ENCODE measurements at places on chromosomes 13 and 19.

DNA sequence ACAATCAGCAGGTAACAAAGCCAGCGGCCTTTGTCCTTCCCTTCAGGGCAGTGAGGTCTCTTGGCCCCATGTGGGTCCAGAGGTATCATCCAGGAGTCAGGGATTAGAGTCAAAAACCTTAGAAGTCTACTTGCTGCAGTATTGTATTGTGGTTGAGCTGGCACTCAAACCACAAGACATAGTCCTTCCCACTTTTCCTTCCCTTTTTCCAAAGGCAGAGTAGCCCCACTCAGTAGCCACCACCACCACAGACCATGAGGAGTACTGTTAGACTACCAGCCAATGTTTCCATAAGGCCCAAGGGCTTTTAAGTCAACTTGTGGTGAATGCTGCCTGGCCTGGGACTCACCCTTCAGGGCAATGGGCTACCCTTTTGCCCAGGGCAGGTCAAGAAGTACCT is 27.1 kb upstream of the CCNA1 start:
- no peak for DNase-seq

DNA sequence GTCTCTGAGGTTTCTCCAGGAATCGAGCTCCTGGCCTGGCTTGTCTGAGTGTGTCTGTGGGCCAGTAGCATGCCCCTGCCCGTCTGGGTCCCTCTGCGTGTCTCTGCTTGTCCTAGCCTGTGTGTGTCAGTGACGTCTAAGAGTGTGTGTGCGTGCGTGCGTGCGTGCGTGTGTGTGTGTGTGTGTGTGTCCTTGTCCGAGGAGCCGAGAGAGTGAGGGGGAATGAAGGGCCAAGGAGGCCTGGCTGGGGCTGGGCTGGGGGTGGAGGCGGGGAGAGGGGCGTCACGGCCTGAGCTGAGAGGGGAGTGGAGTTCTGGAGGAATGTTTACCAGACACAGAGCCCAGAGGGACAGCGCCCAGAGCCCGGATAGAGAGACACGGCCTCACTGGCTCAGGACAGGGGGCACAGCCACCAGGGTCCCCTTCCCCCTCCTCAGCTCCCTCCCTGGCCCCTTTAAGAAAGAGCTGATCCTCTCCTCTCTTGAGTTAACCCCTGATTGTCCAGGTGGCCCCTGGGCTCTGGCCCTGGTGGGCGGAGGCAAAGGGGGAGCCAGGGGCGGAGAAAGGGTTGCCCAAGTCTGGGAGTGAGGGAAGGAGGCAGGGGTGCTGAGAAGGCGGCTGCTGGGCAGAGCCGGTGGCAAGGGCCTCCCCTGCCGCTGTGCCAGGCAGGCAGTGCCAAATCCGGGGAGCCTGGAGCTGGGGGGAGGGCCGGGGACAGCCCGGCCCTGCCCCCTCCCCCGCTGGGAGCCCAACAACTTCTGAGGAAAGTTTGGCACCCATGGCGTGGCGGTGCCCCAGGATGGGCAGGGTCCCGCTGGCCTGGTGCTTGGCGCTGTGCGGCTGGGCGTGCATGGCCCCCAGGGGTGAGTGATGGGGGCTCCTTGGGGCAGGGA is at the start of gene AXL:
Gene AXL (plus strand): TSS at position 609 of the 893 bp plus-strand sequence. CDS start 170 bp downstream, at position 779.
- DNase-seq = no peak

DNA sequence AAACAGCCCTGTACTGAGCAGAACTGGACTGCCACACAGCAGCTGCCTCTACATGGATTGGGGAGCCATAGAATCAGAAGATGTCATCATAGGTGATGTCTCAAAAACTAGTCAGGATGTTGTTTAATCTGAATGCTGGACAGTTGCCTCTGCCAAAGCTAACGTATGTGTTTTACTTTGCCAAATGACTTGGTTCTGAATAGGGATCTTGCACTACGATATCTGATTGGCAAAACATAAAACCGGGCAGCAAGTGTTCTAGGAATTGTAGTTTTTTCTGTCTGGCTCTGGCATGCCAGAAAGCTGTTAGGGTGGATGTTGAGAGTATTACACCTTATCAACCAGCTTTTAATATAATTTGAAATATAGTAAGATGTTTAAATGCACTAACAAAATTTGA is 645.9 kb downstream of the GPC5 start:
- no peak for DNase-seq

DNA sequence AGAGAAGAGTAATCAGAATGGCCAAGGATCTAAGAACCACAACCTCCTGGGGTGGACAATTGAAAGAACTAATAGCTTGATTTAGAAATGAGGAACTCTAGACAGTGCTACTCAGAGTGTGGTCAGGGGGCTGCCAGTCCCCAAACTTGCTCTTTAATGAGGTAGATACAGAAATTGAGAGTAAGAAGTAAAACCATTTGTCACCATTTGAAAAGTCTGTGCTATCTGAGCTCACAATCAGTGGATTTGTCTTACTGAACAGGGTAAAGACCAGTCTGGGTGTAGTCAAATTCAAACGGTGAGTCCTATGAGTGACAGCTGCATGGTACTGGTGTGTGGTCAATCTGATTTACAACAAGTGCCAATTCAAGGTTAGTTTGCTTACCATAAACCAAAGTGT is 118.9 kb downstream of the KL start:
- no peak for DNase-seq

GRCh38 chr13:29543230-29544215 is 52.0 kb downstream of the SLC7A1 start:
- DNase-seq = no peak

GRCh38 chr13:33348366-33348765 is 62.8 kb upstream of the STARD13 start:
- DNase-seq = no peak

DNA sequence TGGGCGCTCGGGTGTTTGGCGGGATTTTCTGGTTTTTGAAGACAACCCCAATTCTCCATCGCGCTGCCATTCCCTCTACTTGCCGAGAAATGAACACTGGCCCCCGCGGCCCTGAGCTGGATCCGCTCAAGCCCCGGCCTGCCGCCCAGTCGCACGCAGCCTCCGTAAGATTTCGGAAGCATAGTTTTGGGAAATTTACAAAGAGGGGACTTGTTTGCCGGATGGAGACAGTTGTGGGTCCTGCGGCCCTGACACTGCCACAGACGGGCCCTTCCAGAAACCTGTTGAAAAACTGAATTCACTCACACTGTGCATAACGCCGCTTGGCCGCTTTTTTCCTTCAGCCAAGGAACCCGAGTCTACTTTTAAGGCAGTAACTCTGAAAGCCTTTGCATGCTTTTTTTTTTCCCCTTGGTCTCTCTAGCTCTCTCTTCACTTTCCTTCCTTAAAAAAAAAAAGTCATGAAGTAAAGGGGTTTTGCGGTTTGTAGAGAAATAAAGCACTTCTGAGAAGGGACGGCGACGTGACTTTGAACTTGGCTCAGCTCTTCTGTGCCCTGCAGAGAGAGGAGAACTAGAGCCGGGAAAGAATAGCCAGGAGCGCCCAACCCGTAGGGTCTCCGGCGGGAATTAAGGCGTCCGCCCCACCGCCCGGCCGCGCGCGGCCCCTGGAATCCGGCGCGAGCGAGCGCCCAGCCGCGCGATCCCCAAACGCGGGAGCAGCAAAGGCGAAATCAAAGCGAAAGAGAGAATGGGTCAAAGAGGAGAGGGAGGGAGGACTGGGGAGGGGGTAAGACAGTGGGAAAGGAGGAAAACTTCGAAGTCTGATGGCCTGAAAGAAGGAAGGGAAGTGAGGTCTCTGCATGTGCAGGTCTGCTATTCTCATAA is 3.4 kb upstream of the ZIC2 start:
- no peak for DNase-seq

- DNase-seq = no peak
Measured at GRCh38 chr13:77979721-77980385, 61.2 kb upstream of the EDNRB start.

- DNase-seq = no peak
Measured at GRCh38 chr13:99655351-99656091, 154.2 kb downstream of the TM9SF2 start.

DNA sequence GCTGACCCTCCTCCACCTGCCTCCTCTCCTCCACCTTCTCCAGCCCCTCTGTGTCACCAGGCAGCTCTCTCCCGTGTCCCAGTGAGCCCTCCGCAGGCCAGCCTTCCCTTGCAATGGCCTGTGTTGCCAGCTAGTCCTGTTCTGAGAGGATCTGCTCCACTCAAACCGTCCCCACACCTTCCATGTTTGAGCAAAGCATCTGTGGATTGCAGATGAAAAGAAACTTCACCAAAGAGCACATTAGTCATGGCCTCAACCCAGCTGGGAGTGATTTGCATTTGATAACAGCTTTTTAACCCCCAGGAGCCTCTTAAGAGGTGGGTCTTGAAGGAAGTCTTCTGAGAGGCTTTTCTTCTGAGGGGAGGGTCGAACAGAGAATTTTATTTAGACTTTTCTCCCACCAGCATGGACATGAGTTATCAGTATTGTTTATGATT is 72.8 kb downstream of the COL4A2 start:
- DNase-seq = no peak

DNA sequence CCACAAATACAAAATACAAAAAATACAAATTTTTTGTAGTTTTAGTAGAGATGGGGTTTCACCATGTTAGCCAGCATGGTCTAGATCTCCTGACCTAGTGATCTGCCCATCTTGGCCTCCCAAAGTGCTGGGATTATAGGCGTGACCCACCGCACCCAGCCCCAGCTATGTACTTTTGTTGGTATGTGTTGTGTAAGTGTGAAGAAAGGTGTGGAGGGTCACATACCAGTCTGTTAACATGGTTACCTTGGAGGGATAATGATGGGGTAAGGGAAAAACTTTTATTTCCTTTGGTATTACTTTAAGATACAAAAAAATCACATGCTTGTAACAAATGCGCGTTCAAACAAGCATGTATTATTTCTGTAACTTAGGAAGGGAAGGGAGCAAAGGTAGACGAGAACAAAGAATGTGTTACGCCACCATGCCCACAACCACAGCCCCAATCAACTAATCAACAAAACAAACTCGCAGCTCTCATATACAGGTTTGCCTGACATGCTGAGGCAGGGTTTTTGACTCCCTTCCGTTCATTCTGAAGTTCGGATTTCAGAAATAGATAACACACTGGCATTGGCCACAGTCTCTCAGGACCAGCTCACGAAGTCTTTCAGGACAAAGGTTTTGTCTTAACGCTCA is 13.5 kb upstream of the VWA8 start:
- DNase-seq = no peak

DNA sequence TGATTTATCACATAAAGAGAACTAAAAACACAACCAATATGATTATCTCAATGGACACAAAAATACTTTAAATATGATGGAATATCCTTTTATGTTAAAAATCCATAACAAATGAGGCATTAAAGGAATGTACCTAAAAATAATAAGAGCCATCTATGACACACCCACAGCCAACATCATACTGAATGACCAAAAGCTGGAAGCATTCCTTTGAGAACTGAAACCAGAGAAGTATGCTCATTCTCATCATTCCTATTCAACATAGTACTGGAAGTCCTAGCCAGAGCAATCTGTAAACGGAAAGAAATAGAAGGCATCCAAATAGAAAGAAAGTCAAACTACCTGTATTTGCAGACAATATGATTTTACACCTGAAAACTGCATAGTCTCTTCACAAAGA is 671.0 kb downstream of the SLITRK1 start:
- no peak for DNase-seq

DNA sequence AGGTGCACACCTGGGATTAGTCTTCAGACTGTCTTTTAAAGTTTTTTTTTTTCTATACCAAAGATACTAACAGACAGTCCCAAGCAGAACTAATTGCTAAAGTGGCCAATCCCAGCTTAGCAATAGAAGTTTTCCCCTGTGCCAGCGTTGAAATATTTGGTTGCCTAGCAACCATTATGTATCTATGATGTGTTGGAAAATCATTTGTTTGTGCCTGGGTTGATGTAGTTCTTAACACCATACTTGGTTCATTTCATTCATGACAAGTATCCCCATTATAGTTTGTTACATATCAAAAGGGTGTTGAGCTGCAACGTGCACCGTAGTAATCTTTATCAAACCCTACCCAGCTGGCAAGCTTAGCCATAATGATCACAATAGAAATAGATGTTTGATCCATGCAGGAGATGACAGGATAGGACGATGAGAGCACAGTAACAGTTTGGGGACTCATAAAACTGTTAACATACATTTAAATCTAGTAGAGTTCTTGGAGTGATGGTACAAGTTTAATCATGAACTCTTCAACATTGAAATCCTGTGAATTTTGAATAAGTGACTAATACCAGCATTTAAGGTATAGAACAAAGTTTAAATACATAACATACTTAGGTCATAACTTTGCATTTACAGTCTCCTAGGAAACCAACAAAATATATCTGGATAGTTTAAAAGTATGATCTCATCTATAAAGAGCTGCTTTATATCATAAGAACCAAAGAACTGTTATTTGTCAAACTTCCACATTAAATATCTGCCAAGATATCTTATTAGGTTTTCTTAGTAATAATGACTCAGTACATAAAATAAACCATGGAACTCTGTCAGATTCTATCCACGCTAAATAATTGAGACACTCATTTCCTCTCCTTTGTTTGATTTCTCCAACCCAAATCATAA is 73.4 kb downstream of the MBNL2 start:
- DNase-seq = no peak

Data from AML-193 (cell line).